Fibroblast of villous mesenchyme (primary cell): ENCODE measurements at places on chromosomes 16 and 17. TPM values are rescaled to one million over a fixed set of nuclear protein-coding genes. Genes with fewer than 3 reads are reported as not detected.
A peak's percentile ranks its signal among the peaks of the same experiment; 100 is the strongest.

Gene SPN
- not detected in 2 replicates for total RNA-seq

GRCh38 chr16:6846452-6846851 lies 486.2 kb upstream of the RBFOX1 start:
- DNase-seq: no peak

- DNase-seq: no peak
Observed at GRCh38 chr17:74028354-74029116, 174.9 kb upstream of the RPL38 start.

Gene TMEM235
- total RNA-seq: not detected in 2 replicates

DNA sequence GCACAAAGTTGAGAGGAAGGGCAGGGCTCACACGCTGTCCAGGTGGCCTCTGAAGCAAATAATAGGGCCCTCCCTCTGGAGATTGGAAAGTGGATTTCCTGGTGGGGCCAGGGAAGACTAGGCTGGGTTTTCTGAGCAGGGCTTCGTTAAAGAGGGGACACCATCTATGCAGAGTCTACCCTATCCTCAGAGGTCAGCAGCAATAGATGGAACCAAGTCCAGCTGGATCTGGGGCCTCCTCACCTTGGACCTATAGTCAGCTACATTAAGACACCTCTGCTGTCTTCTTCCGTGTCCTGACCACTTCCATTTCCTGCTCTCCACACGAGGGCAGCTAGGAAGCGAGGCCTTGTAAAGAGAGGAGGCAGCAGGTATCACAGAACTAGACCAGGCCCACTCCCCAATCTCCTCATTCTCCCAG lies 14.7 kb upstream of the ST6GALNAC1 start:
- no peak for DNase-seq

Gene SPATA22
- 1.3 and 3.5 TPM in 2 replicates for total RNA-seq

Gene IL34
- 1.3 and 1.7 TPM in 2 replicates for total RNA-seq

Gene CCDC92B
- not detected in 2 replicates for total RNA-seq

Gene VMP1
- 436 and 608 TPM in 2 replicates for total RNA-seq

DNA sequence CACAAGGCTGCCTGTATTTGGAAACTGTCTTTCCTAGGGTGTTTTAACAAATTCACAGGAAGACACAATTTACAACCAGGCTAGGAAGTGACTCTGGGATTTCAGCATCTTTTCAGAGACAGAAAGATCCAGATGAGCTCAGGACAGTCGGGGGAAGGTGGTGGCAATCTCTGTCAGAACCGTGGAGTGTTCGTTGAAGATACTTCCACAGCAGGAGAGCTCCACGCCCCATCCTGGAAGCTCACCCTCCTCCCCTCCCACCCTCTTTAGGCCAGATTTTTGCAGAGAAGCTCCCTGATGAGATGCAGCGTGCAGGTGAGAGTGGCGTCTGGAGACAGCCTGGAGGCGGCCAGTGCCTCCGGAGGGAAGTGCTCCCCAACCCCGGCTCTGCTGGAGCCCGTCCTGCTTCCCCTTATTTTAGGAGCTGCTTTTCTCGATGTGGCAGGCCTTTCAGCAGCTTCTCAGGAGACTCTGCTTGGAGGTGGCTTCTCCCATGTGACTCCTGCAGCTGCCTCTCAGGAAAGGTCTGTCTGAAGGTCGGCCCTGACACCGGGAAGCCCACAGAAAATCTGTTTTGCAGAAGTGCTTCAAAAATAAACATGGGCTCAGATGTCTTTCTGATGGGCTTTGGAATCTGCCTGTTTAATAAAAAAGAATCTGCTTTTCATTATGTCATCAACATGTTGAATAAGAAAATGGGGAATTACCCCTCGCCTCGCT lies 186.4 kb upstream of the CHMP6 start:
- DNase-seq: peak; percentile 41

DNA sequence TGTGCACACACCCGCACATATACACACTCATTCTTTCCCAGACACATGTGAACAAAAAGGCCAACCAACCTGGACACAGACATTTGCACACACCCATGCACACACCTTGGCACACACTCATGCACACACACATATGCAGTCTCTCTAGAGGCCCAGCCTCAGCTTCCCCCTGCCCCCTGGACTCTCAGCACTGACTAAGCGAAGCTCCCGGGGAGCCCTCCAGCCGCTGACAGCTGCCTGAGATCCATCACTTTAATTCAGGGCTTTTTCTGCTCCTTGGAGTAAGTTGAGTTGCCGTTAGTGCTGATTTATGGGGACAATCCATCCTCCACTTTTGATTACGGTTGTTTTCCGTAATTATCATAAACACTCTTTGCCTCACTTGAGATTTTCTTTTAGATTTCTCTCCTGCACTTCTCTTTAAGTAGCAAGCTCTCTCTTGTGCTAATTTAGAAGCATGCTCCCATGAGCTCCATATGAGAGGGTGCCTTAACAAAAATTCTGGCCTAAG lies 158.6 kb upstream of the CDC42EP4 start:
- no peak for DNase-seq

DNA sequence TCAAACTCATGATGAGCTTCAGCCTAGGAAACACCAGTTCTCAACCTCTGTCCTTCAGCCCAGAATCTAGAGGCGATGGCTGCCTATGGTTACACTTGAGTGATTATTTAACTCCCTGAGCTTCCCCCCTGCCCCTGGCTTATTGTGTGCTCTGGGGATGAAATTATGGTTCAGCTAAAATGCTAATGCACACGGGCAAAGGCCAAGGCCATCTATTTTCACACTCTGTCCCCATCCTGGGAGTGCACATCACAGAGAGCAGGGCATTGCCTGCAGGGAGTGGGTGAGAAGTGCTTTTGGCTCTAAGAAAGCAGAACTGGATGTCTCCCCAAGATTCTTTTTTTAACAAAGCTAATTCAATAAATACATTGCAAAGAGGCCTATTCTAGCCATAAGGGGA lies 21.6 kb upstream of the CACNG5 start:
- DNase-seq: no peak

Gene TRPV2
- total RNA-seq: 53.5 and 106 TPM in 2 replicates

DNA sequence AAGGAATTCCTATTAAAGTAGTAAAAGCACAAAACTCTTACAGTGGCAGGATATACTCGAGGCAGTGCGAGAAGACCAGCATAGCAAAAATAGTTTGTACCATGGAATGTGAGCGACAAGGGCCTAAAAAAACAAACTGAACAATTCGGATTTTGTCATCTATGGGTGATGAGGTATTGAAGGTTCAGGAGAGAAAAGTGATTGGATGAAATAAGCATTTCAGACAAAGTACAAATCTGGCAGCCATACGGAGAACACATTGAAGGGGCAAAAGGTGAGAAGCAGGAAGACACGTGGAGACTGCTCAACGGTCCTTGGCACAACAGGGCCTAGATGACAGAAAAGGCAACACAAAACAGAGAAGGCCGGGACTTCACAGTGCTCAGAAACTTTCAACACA lies 22.5 kb downstream of the MYH10 start:
- DNase-seq: no peak

- DNase-seq: no peak
Observed at GRCh38 chr16:88456356-88457292, 3.5 kb downstream of the ZFPM1 start.

- DNase-seq: peak; percentile 24
Observed at GRCh38 chr16:85989863-85990643, 91.1 kb downstream of the IRF8 start.

GRCh38 chr17:37605813-37606505 lies 3.3 kb downstream of the SYNRG start:
- DNase-seq: peak; percentile 7

Gene GPR179
- total RNA-seq: under 0.01 TPM in 1 of 2 replicates, not detected in the other

Gene RCVRN
- not detected in 2 replicates for total RNA-seq

- DNase-seq: peak; percentile 94
Observed at GRCh38 chr17:57553991-57554825, 190.9 kb downstream of the CCDC182 start.
